ENCODE measurements at places on chromosomes 6 and 20.

GRCh38 chr6:33820243-33820642, 16.4 kb upstream of the MLN start:
- DNase-seq, result no peak

DNA sequence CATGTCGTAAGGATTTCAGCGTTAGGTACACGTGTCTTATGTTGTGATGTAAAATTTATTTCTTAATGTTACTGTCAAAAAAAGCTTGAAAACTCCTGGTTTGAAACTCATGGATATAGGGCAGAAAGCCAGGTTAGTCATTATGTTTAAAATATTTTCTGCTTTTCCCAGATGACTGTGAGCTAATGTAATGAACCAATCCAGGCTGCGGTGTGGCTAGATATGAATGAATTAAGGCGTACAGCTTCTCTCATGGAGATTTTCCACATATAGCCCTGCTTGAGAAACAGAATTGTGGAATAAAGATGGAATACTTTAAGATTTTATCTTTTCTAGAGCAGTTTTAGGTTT, 80.3 kb upstream of the STMND1 start:
- DNase-seq, result no peak

DNA sequence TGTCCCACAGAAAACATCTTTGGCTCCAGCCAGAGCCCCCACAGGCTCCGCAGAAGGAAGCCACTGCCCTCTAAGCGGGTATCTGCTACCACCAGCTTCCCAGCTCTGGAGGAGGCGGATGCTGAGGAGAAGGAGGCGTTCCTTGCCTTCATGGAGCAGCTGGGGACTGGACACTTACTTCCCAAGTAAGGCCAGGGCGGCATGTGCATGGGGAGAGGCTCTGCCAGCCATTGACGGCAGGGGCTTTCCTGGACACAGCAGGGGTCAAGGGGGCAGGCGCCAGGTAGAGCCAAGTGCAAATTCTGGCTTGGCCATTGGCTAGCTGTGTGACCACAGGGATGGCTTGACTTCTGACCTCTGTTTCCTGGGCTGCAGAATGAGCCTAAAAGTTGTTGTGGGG, 17.8 kb downstream of the RAB44 start:
- DNase-seq, result no peak

DNA sequence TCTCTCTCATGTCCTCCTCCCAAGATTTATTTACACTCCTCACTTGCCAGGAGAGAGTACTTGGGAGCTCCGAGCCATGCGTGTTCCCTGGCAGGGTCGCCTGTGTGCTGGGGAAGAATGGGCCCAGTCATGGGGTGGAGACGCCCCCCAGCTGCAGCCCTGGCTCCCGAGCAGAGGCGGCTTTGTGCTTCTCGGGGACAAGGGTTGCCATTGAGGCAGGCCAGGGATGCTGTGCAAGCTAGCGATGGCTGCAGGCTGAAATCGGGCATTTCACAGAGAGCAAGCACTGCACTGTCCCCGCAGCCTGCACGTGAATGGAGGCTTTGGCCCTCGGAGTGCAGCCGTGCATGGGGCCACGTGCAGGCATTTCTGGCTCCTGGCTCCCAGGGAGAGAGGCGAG, 23.8 kb downstream of the PHACTR3 start:
- DNase-seq, result no peak

GRCh38 chr6:93419304-93420162, at the start of gene EPHA7:
EPHA7 (minus strand) TSS chr6:93419559; CDS start chr6:93419341, 218 bp downstream.
- peak; percentile 76 for DNase-seq

DNA sequence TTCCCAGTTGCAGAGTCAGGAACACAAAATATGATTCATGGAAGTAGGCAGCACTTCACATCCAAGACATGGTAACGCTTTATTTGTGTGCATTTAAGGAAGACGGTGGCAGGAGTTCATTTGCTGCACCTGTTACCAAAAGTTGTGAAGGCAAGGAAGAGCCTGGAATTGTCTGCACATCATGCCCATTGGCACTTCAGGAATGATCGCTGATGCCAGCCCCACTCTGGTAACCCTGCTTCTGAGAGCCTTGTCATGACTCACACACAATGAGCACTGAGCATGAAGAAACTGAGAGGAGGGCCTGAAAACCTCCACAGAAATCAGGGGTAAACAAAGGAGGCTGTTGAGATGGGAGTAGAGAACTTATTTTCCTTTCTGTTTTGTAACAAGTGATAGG, 181.1 kb downstream of the RPS12 start:
- DNase-seq, result no peak

GRCh38 chr6:113416170-113416569, 441.0 kb upstream of the MARCKS start:
- no peak for DNase-seq

GRCh38 chr20:62359043-62359490, 8.0 kb downstream of the LAMA5 start:
- peak; percentile 49 for DNase-seq

- DNase-seq, result no peak
Observed at GRCh38 chr6:4994741-4995140, 9.1 kb downstream of the RPP40 start.

DNA sequence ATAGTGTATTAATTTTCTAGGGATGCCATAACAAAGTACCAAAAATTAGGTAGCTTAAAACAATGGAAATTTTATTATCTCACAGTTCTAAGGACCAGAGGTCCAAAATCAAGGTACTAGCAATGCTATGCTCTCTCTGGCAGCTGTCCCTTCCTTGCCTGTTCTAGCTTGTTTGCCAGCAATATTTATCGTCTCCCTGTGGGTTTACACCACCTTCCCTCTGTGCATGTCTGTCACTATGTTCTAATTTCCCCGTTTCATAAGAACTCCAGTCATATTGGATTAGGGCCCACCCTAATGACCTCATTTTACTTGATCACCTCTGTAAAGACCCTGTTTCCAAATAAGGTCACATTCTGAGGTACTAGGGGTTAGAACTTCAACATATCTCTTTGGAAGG, 217.2 kb downstream of the IBTK start:
- no peak for DNase-seq

- DNase-seq, result no peak
Observed at GRCh38 chr6:19297880-19298279, 539.3 kb upstream of the ID4 start.

- no peak for DNase-seq
Observed at GRCh38 chr6:6804843-6805615, 216.5 kb downstream of the LY86 start.

DNA sequence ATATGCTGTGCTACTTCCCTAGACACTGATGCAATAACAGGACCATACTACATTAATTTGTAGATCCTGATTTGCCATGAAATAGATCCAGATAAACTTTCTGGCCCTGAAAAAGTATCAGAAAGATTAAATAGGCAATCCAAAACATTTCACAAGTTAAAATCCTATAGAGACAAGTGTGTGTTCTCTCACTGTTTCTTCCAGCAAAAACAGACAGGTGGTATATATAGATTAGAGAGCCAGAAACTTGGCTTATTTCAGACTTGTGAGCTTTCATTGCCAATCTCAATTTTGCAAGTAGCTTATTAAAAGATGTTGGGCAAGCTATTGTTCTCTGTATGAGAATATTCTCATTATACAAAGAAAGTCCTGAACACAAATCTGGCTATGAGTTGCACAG, 289.1 kb upstream of the MANEA start:
- DNase-seq, result no peak

- DNase-seq, result no peak
Observed at GRCh38 chr20:16189371-16189770, 383.9 kb downstream of the KIF16B start.

- no peak for DNase-seq
Observed at GRCh38 chr6:136524339-136524935, 25.8 kb downstream of the MAP7 start.

- peak; percentile 72 for DNase-seq
Observed at GRCh38 chr6:34390531-34391472, 1.7 kb downstream of the NUDT3 start.

GRCh38 chr20:4670469-4670868, 51.2 kb upstream of the PRND start:
- no peak for DNase-seq

GRCh38 chr20:50794181-50794845, 548 bp upstream of the BCAS4 start:
- no peak for DNase-seq

DNA sequence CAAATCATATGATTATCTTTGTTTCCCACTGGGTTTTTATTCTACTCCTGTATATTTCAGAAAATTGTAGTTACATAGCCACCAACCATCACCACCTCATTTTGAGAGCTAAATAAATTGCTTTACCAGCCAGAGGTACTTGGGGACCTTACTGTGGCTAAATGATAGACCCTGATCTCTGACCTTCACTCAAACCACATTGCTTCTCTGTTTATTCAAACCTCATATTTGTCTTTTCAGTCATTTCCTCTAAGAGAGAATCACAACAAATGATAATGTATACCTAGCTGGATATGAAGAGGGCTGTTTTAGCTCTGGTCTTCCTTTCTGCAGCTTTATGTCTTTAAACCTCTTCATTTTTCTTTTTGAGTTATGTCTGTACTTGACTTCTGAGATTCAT, 142.8 kb downstream of the ADGB start:
- DNase-seq, result no peak

DNA sequence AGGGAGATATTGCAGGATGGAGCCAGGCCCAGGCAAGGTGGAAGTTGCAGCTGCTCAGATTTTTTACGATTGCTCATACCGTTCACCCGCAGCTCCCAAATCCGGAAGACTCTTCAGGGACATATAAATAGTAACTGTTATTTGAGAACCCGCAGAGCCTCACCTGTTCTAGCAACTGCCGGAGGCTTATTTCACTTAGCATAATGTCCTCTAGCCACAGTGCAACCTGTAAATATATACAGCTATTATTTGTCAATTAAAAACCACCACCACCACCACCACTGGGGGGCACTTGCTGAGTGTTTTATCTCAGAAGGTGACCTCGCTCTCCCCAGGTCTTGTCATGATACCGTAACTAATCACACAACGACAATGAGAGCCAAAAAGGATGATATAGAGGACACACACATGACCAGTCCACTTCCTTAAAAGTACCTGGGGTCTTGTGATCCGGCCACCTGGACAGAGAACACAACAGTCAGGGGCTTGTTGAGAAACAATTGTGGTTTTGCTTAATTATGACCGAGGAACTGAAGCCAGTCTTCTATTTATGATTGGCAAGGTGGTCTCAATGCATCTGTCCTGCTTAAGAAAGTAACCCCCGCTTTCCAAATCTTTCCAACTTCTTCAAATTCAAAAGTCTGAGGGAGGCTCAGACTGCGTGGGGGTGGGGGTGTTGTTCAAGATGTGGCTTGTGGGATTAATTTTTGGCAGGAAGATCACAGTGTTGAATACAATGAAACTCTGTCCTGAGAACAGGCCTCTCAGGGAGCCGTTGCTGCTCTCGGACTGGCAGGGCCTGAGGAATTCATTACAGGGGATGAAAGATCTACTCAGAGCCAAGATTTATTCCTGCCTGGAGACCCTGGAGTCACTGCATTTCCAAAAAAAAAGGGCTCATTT, 107.7 kb upstream of the PRND start:
- no peak for DNase-seq

- DNase-seq, result no peak
Observed at GRCh38 chr6:77092971-77093370, 370.3 kb downstream of the HTR1B start.

DNA sequence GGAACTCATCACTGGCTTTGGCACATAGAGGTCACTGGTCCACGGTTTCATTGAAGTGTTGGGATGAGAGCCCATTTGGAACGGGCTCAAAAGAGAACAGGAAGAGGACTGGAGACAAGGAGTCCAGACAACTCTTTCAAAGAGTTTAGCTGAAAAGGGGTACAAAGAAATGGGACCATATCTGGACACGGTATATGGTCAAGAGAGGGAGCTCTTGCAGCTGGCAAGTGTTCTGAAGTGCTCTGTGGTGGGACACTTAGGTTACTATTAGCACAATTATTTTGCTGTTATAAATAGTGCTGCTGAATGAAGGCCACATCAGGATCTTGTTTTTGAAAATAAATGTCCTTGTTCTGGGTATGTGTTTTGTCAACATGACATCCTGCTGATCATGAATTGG, 4.6 kb downstream of the SGK2 start:
- no peak for DNase-seq

DNA sequence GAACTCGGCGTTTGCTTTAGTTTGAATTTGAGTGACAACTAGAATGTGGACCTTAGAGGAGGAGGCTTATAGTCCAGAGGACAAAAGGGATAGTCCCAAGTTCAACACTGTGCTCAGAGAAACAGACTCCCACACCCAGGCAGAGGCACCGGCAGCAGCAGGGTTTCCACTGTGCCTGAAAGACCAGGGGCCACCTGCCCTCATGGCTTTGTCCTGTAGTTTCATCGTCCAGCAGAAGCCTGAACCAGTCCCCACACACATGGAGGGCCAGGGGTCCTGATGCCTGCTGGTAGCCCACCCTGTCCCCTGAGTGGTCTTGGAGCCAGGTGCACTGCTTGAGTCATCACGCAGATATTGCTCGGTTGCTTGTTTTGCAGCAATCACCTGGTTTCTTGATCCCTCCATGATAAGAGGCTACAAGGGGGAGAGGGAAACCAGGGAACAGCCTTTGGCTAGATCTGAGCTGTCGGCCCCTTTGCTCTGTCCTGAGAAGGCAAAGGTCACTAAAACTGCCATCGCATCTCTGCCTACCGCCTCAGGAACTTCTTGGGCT, 7.2 kb upstream of the ACSS1 start:
- no peak for DNase-seq

DNA sequence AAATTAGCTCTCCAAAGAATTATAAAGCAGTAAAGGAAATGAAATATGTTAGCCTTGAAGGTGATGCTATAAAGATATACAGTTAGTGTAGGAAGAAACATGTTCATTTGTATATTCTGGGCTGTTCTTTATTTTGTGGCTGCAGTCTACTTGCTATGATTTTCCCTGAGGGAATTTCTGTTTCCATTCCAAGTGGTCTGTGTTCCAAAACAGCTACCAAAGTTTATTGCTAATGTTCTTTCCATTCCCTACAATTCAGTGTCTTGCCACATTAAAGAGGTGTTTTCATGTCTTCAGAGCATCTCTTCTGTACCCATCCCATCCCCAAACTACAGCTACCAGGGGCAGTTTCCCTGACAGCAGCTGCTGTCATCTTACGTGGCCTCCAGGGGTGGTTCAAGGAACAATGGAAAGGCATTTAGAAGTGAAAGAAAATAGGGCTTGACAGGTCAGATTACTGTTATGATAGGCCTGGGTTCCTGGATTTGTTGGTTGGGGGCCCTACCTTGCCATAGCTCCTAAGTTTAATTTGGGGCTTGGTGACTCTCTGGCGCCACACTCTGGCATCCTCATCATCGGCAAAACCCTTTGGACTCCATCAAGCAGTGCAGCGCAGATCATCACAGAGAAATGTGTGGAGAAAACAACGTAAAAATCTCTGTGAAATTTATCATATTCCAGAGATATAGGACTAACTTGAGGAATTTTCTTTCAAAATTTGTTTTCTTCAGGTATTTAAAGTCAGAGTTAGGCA, 33.8 kb upstream of the AIG1 start:
- DNase-seq, result peak; percentile 48

DNA sequence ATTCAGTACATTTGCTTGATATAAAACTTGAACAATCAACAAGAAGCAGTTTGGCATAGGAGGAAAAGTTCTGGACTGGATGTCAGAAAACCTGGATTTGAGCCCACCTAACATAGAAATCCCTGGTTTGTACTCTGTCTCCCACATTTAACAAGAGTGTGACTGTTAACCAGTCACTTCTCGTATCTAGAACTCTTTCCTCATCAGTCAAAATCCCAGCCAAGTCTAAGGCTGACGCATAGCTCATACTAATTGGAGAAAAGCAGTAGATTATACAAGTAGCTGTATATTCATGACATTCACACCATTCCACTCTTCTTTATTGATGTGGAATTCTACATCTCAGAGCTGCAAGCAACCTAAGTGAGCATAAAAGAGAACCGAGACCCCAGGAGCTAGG, 222.7 kb downstream of the PHACTR1 start:
- DNase-seq, result no peak

All from left lobe of liver (tissue), 2 donors.